ENCODE measurements at places on chromosomes 5 and 9.

GRCh38 chr9:21696411-21696871 is 106.0 kb upstream of the MTAP start:
- DNase-seq, result no peak

DNA sequence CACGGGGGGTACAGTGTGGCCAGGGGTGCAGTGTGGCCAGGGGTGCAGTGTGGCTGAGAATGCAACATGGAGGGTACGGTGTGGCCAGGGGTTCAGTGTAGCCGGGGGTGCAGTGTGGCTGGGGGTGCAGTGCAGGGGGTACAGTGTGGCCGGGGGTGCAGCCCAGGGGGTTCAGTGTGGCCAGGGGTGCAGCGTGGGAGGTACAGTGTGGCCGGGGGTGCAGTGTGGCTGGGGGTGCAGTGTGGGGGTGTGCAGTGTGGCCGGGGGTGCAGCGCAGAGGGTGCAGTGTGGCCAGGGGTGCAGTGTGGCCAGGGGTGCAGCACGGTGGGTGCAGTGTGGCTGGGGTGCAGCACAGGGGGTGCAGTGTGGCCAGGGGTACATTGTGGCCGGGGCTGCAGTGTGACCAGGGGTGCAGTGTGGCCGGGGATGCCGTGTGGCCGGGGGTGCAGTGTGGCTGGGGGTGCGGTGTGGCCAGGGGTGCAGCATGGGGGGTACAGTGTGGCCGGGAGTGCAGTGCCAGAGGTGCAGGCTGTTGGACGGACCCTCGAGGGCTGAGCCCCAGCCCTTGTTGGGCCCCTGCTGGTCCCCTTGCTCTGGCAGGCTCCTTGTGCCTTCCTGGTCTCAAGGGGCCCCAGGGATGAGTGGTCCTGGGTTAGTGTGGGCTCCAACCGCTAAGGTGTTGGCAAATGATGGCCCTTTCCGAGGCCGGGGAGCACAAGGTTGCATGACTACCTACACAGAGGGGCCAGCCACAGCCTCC is 17.9 kb downstream of the TPPP start:
- no peak for DNase-seq

GRCh38 chr9:127079446-127080140 is 42.8 kb downstream of the ANGPTL2 start:
- DNase-seq, result no peak

- DNase-seq, result no peak
These were observed 12.2 kb downstream of the GPR150 start for GRCh38 chr5:95631991-95632675.

DNA sequence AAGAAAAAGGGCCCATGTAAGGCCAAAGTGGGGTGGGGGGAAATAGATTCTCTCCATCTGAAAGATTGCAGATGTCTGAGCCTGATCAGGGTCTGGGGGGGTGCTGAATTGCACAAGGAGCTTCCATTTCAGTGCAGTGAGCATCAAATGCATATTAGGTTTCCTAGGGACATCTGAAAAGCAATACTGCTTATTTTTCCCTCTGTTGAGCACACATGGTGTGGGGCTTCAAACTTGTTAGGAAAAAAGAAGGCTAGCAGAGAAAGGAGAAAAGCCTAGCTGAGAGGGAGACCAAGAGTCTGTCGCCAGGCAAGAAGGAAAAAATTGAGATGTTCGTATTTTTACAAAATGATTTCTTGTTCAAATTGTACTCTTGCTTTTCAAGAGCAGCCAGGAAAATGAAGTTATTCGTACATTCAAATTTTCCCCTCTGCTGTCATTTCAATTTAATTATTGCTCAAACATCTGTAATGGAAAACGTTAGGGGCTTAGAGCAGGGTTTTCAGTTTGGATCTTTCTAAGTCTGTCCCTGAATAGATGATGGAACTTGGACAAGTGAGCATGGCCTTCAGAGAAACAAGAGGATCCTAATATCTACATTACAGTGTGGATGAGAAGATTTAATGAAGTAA is 191.9 kb upstream of the GAS1 start:
- no peak for DNase-seq

DNA sequence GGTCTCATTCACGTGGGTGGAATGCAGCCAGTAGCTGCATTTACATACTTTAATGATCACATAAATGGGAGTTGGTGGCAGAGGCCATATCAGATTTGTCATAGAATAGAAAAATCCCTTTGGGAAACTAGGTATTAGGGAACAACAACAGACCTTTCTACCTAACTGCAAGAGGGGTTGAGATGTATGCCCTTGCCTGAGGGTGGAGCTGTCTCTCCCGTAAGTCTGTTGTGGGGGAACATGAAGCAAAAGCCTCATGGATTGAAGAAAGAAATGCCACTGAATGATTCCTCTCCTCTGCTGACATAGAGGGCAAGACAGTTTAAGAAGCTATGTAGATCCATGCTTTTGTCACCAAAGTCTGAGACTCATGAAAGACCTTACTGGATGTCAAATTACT is 461.3 kb downstream of the SPOCK1 start:
- no peak for DNase-seq

- no peak for DNase-seq
These were observed 179.0 kb downstream of the TSSK1B start for GRCh38 chr5:113255579-113256386.

DNA sequence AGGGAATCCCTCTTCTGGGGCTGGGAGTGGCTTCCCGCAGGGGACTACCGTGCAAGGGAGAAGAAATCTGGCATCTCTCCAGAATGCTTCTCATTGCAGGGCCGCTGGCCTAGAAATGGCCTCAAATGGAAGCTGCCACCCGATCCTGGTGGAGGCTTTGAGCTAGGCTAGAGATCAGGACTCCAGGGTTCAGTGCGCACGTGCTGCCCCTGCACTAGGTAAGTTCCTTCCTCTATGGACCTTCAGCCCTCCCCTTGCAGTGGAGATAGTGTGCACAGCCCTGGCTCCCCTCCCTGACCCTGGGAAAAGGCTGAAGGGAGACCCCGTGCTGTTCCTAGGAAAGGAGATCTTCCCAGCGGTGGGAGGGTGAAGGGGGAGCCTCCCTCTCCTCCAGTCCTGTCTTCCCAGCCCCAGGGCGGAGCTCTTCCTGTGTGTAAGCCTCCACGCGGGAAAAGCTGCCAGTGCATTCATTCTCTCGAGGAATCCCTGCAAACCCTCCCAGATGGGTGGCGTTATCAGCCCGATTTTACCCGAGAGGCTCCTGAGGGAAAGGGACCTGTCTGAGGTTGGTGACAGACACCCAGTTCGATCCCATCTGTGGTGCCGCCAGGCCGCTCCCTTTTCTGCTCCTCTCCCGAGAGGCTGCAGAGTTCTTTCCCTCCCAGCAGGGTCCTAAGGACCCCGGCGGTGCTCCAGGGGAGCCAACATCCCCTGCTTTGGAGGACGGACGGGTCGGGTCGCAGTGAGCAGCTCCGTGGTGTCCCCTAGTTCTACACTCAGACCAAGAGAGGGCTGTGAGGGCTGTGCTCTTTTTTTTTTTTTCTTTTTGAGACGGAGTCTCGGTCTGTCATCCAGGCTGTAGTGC is 1.4 kb upstream of the CERCAM start:
- peak; percentile 26 for DNase-seq

- DNase-seq, result no peak
These were observed 252.9 kb downstream of the CWC27 start for GRCh38 chr5:65021527-65022226.

GRCh38 chr9:110029956-110030480 is 177.9 kb downstream of the C9orf152 start:
- DNase-seq, result no peak

GRCh38 chr9:37150415-37150814 is 30.0 kb downstream of the ZCCHC7 start:
- DNase-seq, result no peak

DNA sequence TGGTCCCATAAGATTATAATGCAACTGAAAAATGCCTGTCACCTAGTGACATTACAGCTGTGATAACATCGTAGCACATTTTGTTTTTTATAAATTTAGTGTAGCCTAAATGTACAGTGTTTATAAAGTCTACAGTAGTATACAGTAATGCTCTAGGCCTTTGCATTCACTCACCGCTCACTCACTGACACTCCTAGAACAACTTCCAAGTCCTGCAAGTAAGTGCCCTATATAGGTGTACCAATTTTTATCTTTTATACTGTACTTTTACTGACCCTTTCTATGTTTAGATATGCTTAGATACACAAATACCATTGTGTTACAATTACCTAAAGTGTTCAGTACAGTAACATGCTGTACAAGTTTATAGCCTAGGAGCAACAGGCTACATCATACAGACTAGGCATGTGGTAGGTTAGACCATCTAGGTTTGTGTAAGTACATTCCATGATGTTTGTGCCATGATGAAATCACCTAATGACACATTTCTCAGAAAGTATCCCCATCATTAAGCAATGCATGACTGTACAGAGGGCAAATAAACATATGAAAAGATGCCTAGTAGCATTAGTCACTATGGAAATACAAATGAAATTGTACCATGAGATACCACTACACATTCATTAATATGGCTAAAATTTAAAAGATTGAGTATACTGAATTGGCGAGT is 127.6 kb downstream of the TRPM6 start:
- DNase-seq, result peak; percentile 96

- peak; percentile 78 for DNase-seq
These were observed at the start of gene TJP2 for GRCh38 chr9:69173891-69174615. TSS of gene TJP2 (plus strand) at chr9:69174277. CDS start at chr9:69174373, 96 bp downstream.

DNA sequence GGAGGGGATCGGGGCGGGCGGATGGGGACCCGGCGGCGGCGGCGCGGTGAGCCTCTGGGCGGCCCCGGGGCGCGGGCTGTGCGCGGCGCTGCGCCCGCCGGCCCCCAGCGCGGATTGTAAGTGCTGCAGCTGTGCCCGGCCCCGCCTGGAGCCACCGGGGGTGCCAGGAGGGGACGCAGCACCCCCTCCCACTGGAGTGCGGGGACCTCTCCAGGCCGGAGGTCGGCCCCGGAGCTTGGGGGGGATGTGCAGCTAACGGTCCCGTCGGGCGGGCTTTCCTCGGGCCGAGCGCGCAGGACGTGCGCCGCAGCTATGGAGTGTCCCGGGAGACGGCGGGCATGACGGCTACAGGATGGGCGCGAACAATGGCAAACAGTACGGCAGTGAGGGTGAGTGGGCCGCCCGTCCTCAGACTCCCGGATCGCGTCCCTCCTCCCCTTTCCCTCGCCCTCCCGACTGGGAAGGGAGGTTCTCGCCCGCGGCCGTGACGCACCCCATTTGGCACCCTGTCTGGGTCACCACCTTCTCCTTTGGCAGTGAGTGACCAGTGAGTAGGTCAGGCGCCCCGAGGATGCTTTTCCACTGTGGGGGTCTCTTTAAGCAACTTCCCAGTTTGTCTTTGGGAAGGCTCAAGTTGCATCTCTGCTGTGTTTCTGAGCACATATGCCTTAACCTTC is 483 bp downstream of the FBXL7 start:
- DNase-seq, result peak; percentile 58

GRCh38 chr9:108180541-108180940 is 675.2 kb downstream of the ACTL7B start:
- DNase-seq, result no peak

- no peak for DNase-seq
These were observed 1154.7 kb downstream of the DTWD2 start for GRCh38 chr5:117833691-117834090.

DNA sequence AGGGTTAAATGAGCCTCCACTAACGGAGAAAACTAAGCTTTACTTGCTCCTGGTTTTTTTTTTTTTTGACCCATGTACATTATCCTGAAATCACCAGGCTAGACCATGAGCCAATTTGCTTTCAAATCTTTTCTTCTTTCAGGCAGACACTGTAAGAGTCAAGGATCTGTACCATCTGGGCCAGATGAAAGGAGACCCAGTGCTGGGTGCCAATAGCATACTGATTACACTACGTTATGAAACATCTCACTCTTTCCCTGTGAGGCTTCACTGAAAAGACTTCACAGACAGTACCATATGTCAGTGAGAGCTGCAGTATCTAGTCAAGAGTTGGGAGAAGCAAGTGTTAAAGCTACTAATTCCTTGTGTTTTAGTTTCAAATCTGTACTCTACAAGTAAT is 161.2 kb upstream of the PTPRD start:
- no peak for DNase-seq

GRCh38 chr5:53879708-53880323 is 319.4 kb downstream of the NDUFS4 start:
- no peak for DNase-seq

DNA sequence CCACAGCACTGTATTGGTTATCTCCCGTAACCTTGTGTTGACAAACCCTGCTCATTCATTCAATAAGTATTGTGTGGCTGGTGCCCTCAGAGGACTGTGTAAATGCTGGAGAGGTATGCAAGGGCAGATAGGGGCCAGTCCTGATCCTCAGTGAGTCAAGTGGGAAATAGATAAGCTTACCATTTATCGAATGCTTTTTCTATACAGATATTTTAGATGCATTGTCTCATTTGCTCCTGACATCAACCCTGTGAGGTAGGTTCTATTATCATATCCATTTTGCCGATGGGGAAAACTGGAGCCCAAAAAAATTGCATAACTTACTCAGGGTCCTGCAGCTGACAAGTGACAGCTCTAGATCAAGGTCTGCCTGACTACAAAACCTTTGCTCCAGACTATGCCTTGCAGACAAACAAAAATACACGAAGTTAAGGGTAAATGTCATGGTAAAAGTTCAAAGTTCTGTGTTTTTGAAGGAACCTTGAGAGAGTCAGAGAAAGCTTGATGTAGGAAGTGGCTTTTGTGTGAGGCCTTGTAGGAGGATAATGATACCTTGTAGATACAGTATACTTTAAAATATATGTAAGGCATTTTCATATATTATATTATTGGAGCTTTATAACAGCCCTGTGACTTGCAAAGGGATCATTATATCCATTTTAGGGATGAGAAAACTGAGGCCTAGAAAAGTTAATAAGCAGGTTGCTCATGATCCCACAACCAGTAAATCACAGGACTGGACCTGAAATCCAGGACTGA is 22.7 kb downstream of the CYFIP2 start:
- DNase-seq, result no peak

DNA sequence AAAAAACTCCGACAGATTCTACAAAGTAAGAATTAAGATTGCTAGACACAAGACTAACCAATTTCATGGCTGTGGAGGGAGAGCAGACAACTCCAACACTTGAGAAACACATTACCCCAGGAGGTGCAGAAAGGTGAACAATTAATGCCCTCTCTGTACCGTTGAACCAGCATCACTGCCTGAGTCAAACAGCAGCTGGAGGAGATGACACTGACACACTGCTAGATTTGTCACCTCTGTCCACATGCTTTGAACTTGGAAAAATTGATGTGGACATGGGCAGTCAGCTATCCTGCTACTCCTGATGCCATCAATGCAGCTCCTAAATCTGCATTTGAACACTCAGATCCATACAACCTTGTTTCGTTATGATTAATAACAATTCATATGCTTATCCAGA is 51.7 kb downstream of the GPBP1 start:
- no peak for DNase-seq

DNA sequence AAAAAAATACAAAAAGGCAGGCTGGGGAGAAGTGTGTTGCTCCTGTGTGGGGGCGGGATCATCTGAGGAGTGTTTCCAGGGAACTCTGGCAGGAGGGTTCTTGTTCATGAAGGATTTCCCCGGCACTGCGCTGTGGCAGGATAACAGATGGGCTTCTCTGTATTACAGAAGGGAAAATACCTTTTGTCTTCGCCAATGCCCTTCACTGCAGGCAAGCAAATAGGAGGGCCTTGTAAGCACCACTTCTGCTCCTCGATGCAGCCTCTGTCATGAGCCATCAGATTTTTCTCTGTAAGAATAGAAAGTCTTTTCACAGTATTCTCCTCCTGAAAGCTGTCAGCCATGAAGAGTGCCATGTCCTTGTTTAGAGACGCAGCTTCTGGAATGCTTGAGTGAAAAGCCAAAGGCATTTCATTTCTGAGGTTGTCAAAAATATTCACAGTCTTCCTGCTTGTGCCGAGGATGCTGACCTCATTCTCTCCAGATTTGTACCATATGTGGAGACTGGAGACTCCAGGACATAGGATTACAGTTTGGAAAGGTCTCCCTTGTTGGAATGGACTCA is 294.0 kb downstream of the YTHDC2 start:
- DNase-seq, result peak; percentile 63

GRCh38 chr5:170021506-170021905 is 41.2 kb upstream of the INSYN2B start:
- no peak for DNase-seq

Measured in fibroblast of lung (primary cell).